Left kidney (tissue), 8 donors: ENCODE measurements at places on chromosomes 3 and 15.
A peak's percentile ranks its signal among the peaks of the same experiment; 100 is the strongest.

- no peak for DNase-seq
Observed at GRCh38 chr15:72588096-72588495, 66.4 kb upstream of the GOLGA6B start.

DNA sequence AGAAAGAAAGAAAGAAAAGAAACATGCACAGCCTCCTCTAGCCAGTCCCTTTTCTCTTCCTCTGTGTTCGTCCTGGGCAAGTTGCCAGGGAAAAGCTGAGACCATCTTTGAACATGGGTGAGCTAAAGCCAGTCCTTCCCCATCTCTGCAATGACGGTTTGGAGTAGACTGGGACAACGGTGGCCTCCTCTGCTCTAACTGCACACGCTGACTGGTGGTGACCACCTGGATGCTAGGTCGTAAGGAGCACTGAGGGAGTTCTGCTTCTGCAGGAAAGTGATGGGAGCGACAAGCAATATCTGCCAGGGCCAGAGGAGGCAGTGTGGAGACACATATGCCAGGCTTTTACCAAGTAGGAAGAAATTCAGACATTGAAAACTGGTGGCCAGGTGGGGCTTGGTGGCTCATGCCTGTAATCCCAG, 111.7 kb downstream of the NUP210 start:
- DNase-seq = no peak

GRCh38 chr3:187567661-187568121, 102.5 kb downstream of the SST start:
- DNase-seq = peak; percentile 13

GRCh38 chr3:33322412-33322811, 45.2 kb downstream of the FBXL2 start:
- no peak for DNase-seq

- no peak for DNase-seq
Observed at GRCh38 chr15:100306098-100306497, 35.7 kb downstream of the ADAMTS17 start.

- DNase-seq = no peak
Observed at GRCh38 chr3:56795097-56795828, 6.5 kb downstream of the ARHGEF3 start.

- DNase-seq = no peak
Observed at GRCh38 chr3:184986366-184986889, 166.4 kb downstream of the C3orf70 start.

DNA sequence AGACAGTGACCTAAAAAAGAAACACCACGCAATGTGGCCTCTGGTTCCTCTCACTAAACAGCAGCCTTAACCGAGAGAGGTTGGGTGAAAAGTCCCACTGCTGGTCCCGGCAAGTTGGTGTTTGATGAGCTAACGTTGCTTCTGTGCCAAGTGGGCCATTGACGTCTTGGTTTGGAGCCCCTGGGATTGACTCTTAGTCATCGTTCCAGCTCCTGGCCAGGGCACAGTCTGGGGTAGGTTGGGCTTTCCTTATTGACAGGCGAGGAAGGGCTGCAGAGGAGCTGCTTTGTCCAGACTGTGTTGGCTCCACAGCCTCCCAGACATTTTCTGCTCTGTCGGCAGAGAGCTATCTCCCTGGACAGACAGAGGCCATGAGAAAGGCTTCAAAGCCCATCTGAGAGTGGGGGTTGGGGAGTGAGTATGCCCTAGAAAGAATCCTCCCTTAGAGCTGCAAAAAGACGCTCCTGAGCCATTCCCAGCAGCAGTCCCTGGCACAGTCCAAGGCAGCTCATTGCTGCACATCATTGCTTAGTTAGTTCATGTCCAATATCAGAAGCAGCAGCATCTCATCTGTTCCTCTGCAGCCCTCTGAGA, 28.6 kb upstream of the C3orf80 start:
- DNase-seq = no peak

DNA sequence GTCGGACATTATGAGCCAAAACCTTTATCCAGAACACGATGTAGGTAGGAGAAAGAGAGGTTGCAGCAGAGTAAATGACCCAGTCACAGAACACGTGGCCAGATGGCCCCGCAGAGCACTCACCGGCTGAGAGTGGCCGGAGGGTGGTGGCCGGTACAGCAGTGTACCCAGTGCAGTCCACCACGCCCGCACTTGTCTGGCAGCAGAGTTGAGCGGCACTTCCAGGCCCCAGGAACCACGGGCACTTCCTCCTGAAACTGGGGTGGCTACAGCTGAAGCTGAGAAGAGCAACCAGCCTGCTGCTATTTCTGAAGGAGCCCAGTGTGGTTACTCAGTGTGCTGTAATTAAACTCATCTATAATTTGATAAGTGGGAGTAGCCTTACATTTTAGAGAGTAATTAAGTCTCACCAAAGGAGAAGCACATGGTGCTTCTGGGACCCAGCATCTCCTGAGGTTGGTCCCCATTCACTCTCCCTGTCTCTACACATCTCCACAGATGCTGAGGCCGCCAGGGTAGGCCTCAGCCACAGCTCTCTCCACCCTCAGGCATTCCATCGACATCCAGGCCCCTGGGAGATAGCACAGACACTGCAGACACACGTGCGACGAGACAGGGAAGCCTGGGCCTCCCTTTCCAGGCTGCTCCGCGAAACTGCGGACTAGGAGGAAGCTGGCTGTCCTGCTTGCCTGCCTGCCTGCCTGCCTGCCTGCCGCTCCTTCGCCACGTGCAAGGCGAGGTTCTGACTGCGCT, 49.8 kb downstream of the BDH1 start:
- no peak for DNase-seq

DNA sequence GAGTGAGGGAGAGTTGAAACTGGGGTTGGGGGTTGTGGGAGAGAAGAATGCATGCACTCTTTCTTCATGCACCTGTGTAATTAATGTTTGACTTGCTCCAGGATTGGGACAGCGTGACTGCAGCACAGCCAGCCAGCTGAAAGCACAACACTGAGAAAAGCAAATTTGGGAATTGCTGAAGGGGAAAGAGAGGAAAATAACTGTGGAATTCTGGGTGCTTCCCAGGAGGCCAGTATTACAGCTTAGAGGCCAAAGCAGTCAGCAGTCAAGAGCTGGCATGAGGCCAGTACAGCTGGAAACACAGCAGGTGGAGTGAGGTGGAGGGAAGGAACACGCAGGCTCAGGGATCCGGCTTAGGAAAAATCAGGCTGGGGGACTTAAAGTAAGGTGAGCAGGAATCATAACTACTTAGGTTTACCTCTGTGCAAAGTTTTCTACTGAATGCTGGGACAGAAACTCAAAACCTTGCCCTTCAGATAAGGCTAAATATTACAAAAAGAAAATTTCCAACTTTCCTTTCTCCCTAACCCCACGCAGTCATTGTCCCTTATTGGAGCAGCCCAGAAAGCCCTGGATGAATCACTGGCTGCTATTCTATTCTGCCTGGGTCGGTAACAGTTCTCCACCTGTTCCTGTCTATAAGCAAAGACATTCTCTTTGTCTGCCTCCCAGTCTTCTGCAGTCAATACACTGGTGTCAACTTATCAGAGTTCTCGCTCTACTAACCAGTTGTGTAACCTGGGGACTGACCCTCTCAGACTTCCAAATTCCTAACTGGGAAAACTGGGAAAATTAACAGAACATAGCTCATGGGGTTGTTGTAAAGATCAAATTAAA, 167.2 kb downstream of the MAGI1 start:
- DNase-seq = peak; percentile 78

- DNase-seq = no peak
Observed at GRCh38 chr15:44092221-44092620, 102.8 kb downstream of the FRMD5 start.

DNA sequence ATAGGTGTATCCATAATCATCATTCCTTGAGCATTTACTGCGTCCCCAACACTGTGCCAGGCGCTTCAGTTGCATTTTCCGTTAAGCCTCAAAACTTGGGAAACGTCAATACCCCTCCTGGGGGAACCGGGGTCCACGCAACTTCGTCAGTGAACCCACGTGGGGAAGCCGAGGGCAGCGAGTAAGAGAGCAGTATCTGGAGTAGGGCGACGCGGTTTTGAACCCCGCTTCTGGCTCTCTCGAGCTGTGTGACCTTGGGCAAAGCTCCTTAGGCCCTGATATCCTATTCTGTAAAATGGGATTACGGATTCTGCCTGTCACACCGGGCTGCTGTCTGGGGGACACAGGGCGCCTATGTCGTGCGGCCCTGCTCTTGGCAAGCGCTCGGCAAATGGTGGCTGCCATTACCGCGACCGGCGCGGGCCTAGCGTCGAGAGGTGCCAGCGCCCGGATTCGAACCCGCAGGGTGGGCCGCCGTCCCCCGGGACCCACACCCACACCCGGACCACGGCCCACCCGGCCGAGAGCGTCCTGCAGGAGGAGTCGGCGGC, 590 bp downstream of the POLG start:
- no peak for DNase-seq

GRCh38 chr3:45929042-45929679, 14.1 kb upstream of the CXCR6 start:
- no peak for DNase-seq

- DNase-seq = no peak
Observed at GRCh38 chr15:73558529-73558928, 74.7 kb downstream of the NPTN start.

DNA sequence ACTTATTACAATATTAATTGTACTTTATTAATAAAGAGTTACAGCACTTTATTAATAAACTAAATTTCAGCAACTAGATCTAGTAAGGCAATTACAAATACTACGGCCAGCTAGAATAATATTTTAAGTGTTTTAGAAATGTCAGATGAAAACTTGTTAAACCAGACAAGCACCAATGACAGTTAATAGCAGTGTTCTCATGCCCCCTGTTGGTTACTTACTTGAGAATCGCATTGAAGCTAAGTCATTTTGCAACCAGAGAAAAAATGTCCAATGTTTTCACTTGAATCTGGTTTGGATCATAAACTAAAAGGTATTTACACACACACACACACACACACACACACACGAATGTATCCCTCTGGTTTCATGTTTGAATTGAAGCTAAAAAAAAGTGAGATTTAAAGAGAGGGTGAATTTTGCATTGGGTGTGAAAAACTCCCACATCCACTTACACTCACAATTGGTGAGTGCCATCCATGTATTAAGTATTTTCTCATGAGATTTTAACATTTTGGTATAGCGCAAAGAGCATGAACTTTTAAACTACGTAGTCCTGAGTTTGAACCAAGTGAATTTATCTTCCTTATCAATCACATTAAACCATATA, 347.7 kb downstream of the ZBBX start:
- DNase-seq = peak; percentile 69

- DNase-seq = no peak
Observed at GRCh38 chr15:73114064-73114463, 61.8 kb downstream of the NEO1 start.

DNA sequence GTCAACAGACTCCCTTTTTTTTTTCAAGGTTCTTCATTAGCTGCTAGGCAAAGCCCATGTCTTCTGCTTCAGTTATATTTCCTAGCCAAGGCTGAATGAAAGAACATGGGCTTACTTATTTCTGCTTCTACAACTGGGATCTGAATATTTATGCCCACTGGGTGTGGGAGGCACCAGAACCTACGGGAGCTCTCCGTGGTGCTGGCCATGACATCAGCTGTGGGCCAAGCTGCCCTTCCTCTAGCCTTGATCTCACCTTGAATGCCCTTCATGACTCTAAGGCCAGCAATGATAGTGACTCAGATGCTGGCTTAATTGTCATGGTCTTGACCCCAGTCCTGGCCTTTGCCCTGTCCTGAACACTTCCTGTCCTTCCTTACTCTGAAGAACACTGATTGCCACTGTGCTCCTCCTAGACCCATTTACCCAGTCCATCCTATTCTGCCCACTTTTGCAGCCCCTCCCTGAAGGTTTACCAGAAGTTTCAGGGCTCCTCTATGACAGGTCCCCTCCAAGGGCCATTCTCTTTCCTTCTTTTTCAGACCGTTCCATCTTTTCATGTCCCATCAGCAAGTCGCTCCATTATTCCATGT, 32.8 kb upstream of the PRR20G start:
- DNase-seq = peak; percentile 18

DNA sequence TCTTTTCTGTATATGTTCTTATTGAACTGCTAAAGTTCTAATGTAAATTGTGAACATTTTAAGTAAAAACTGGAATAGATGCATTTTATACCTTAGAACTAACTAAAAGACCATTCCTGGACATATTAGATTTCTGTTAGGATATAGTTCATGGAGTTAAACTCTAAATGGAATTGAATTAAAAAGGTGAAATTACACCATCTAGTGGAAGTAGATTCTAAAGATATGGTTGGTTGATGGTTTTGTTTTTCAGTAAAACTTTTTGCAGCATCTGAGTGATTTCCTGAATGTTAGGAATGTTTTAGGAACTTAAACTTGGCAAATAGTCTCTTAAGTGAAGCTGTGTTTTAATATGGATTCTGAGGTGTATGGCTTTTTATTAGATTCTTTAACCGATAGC, 96.8 kb downstream of the SLMAP start:
- DNase-seq = peak; percentile 43

GRCh38 chr3:55075846-55076245, 148.0 kb upstream of the LRTM1 start:
- no peak for DNase-seq

- DNase-seq = no peak
Observed at GRCh38 chr3:63064209-63064755, 189.1 kb upstream of the CADPS start.

GRCh38 chr3:12323237-12323636, 34.4 kb downstream of the PPARG start:
- no peak for DNase-seq

GRCh38 chr15:81373775-81374395, at the start of gene TMC3:
Gene TMC3, minus strand, starts transcription at chr15:81374213. Its CDS starts 136 bp downstream, at chr15:81374077.
- peak; percentile 27 for DNase-seq

- no peak for DNase-seq
Observed at GRCh38 chr3:11274566-11275142, 2.5 kb downstream of the ATG7 start.

DNA sequence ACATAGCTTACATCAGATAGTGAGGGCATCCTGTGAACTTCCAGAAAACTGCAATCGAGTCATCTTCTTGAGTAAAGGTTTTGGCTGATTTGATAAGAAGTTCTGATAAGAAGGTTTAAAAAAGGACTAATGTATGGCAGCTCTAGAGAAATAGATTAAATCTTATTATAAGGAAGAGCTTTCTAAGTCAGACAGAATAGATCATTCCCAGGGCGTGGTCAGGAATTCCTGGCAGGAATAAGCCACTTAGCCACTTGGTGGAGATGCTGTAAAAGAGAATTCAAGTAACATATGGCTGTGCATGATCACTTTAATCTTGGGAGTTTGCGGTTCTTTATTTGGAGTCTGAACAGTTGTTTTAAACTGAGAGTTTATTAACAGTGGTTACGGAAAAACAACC, 17.4 kb downstream of the PGBD4 start:
- no peak for DNase-seq

DNA sequence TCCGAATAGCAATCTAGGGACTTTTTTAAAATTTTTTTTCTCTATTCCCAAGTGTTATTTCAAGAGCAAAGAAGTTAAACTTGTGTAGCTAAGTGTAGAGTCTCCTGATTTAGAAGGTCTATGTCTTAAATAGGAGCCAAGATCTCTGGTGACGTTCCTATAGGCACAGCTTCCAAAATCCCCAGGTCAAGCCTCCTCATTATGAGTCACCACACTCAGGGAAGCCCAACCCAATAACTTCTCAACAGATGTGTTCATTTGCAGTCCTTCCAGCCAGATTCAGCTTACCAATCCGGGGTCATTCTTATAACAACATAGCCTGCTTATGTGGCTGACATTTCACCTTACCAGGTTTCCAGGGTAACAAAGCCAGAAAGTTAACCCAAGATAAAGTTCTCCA, 270.3 kb downstream of the IL5RA start:
- no peak for DNase-seq

- no peak for DNase-seq
Observed at GRCh38 chr15:90619939-90620338, 90.2 kb downstream of the CRTC3 start.

GRCh38 chr15:89406218-89406939, 71.8 kb upstream of the POLG start:
- DNase-seq = no peak

GRCh38 chr3:119585856-119586570, 6.7 kb downstream of the ADPRH start:
- DNase-seq = no peak
